ENCODE measurements at places on chromosomes 1 and 21.

DNA sequence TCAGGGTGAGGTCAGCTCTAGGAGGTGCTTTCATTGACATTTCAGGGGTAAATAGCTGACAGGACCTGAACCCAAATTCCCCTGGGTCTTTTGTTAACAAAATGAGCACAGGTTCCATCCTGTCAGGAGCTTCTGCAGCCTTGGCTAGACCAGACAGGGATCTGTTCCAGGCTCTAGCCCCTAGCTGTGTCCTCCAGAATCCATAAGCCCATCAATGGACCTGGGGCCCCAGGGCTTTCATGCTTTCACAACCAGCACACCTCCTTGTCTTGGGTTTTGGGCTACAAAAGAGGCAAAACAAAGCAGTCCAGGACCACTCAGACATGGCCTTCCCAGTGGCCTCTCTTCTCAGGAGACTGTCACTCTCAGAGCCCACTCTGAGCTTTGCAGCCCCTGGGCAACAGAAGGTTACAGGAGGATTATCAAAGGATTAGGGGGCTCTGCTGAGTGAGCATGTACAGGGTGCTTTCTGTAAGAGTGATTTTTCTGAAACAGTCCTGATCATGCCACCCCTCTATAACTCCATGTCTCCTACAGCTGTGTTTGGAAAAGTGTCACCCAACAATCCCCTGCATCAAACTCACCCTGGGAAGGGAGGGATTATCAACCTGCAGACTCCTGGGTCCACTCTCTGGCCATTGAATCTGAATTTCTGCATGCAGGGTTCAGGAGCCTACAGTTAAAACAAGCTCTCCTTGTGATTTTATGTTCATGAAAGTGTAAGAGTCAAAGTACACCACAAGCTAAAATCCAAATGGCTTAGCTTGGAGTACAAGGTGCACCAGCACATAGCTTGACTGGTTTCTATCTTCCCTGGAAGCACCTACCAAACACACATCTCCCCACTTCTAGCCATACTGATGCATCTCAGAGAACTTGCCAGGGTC lies 67.7 kb upstream of the GCLM start:
- DNase-seq, result no peak

GRCh38 chr1:1956101-1956500 lies 37.0 kb upstream of the TMEM52 start:
- no peak for DNase-seq

GRCh38 chr1:6259491-6260362 lies 1.2 kb downstream of the GPR153 start:
- no peak for DNase-seq

- no peak for DNase-seq
Measured at GRCh38 chr1:109158433-109158832, 44.5 kb downstream of the ELAPOR1 start.

DNA sequence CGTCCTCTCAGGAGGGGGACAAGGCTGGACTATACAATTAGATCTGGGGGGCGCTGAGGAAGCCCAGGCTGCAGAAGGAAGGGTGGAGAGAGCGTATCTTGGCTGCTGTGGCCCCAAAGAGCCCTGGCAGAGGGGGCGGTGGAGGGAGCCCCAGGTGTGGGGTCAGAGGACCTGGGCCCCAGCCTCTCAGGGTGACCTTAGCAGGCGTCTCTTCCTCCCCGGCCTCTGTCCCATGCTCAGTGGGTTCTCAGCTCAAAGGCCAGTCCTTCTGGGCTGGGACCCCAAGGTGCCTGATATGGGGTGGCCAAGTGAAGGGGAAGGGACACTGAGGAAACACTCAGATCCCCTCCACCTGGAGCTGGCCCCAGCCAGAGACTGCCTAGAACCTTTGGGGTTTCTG lies 1.8 kb downstream of the FAM131C start:
- DNase-seq, result no peak

DNA sequence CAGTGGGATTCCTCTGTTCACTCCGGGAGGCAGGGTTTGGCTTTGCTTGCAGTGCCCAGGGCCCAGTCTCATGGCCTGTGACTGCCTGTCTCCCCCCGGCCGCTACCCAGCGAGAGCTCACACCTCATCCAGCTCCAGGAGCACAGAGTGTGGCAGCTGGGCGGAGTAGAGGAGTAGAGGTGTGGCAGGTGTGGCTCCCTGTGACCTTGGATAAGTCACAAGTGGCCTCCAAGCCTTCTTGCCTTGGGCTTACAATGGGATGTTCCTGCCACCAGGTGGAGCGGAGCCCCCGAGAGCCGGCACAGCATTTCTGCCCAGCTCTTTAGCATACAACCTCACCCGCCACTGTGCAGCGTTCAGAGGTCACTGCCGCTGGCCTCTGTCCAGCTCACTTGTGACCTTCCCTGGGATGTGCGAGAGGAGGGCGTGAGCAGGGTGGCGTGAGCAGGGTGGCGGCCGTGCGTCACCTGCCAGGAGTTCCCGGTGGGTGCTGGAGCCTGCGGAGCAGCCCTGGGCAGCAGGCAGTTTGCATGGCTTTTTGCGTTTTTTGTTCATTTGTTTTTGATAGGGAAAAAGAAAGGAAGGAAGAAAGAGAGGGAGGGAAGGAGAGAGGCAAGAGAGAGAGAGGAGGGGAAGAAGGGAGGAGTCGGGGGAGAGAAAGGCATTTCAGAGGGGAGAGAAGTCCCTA lies 42.4 kb downstream of the CRYAA start:
- DNase-seq, result no peak
